ENCODE measurements at places on chromosomes 12 and 14.

GRCh38 chr12:106428384-106428783 is 70.8 kb downstream of the POLR3B start:
- DNase-seq: no peak

- DNase-seq: no peak
Measured at GRCh38 chr12:29733060-29733459, 50.7 kb downstream of the TMTC1 start.

DNA sequence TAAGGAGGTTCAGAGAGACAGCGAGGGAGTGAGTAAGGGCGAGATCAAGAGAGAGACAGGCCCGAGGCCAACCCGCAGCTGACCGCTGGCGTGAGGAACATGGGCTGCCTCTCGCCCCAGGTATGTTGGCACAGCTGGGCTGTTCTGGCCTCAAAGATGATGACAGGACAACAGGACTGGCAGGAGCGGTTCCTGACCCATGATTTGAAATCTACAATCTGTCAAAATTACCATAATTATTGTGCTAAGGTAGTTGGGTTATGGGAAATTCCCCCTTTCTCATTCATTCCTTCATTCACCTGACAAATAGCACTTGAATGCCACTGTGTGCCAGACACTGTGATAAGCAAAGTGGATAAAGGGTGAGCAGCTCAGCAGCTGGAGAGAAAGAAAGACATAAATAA is 5.1 kb upstream of the ENDOU start:
- DNase-seq: no peak

GRCh38 chr14:45526715-45527549 is 273.9 kb upstream of the MIS18BP1 start:
- peak; percentile 50 for DNase-seq

- no peak for DNase-seq
Measured at GRCh38 chr12:49868952-49869815, 26.3 kb upstream of the BCDIN3D start.

DNA sequence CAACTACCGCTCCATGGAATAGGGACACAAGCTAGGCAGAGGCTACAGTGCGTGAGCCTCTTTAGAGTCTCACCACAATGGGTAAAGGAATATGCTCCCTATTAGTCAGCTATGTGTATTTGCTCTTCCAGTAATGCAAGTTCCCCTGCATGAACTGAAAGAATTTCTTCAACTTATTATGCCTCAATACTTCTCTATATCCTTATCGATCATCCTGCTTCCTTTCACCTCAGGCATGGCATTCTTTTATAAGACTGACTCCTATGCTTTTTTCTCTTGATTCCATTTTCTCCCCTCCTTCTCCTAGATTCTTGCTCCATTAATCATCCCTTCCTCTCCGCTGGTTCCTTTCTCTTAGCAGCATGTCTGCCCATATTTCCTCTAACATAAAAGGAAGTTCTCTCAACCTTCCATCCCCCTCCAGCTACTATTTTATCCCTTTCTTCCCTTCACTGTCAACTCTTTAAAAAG is 94.5 kb upstream of the CPM start:
- no peak for DNase-seq

- DNase-seq: peak; percentile 68
Measured at GRCh38 chr14:25132732-25133422, 82.9 kb upstream of the STXBP6 start.

- no peak for DNase-seq
Measured at GRCh38 chr12:31353750-31354708, 28.1 kb upstream of the SINHCAF start.

- peak; percentile 91 for DNase-seq
Measured at GRCh38 chr12:50074936-50075807, 10.0 kb upstream of the SMARCD1 start.

DNA sequence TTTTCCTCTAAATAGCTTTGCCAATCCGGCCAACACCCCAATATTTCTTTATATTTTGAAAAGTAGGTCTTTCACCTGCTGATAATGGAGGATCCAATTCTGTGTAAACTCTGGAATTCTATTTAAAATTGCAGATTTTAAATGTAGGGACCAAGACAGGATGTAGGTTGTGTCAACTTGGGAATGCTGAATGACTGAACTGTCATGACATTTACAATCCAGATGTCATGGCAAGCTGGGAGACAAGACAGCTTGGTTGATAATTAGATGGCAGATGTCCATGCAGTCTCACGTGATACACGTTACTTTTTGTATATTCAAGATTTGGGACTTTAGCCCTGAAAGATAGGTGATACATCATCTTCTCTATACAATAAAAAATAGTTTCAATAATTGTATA is 477.2 kb downstream of the DIO2 start:
- no peak for DNase-seq

GRCh38 chr14:104355101-104356019 is 217.0 kb downstream of the KIF26A start:
- DNase-seq: no peak

GRCh38 chr14:92945544-92945943 is 22.6 kb downstream of the CHGA start:
- DNase-seq: no peak

DNA sequence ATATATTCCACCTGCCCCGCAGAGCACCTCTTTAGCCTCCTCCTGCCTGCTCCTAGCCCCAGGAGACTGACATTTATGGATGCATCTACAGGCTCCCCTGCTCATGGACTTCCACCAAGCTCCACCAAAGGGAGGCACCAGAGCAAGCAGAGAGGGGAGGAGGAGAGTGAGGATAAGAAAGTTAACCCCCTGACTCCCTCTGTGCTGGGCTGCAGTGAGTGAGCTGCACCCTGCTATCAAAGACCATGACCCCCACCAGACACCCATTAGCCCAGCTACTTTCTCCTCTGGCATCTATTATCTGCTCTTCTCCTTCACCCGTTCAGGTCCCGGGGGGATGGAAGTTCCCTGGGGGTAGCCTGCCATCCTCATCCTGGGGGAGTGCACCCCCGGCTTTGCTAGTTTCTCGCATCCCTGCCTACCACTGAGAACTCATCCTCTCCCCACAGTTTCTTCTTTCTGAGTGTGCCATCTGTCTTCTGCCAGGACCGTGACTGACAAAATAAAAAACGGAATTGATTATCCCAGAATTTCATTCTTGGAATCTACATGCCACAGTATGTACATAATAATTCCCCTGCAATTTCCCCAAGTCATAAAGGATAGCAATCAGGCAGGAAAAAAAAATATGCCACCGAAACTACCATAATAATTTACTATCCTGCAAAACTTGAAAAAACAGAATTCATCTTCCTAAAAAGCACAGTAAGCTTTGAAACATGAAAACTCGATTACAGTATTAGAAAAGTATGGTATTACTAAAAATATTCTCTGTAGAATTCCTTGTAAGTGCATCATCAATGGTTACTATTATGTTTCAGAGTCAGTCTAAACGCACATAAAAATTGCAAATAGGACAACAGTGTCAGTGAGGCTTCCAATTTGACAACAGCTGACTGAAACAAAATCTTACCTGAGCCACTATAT is 45.2 kb downstream of the FOXN3 start:
- no peak for DNase-seq

DNA sequence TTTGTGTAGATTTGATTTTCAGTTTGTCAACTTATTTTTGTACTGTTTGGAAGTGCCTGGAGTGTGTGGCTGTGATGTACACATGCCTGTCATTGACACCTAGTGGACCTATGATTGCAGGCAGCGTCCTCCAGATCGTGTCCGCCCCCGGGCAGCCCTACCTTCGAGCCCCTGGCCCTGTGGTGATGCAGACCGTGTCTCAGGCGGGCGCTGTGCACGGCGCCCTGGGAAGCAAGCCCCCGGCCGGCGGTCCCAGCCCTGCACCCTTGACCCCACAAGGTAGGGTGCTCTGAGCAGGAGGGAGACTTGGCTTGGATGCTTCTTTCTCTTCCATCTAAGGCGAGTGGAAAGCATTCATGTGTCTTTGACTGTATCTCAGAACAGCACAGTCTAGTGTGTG is 75.8 kb downstream of the EP400 start:
- DNase-seq: no peak

DNA sequence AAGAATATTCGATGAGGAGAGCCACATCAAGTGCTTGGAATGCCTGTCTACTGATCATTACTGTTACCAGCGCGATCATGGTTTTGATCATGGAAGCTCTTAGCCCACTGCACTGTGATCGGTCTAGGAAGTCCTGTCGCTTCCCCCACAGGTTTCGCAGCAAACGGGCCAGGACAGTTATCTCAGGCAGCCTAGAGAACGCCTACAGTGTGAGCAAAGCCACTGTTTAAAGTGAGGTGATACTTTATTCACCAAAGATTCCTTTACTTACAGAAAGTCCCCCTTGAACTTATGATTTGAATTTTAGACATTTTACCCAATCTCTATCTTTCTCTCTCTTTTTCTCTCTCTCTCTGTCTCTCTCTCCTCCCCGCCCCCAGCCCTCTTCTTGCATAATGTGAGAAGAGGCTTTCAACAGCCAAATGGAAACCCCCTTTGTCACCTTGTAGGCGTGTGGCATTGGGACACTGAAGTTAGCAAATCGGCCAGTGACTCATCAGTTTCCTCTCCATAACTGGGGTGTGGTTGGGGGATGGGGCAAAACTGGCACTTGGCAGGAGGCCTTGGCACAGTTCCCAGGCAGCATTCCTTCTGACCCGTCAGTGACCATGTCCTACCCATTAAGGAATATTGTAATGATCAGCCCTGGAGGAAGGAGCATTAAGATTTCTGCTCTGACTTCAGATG is 214.8 kb downstream of the CHST11 start:
- DNase-seq: peak; percentile 77

DNA sequence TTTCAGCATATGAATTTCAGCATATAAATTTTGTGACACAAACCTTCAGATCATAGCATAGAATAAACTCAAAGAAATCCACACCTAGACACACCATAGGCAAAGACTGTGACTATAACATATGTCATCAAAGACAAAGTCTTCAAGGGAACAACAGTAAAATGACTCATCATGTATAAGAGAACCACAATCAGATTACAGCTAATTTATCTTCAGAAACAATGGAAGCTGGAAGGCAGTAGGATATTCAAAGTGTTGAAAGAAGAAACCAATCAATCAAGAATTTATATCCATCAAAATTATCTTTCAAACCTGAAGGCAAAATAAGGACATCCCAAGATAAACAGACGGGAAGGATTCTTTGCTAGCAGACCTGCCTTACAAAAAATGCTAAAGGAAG is 29.0 kb downstream of the DLK1 start:
- DNase-seq: no peak

- DNase-seq: no peak
Measured at GRCh38 chr14:22415605-22415959, 173.4 kb downstream of the DAD1 start.

- no peak for DNase-seq
Measured at GRCh38 chr12:129789921-129790320, 113.9 kb downstream of the TMEM132D start.

- DNase-seq: no peak
Measured at GRCh38 chr12:53636641-53637040, 10.5 kb upstream of the ATF7 start.

DNA sequence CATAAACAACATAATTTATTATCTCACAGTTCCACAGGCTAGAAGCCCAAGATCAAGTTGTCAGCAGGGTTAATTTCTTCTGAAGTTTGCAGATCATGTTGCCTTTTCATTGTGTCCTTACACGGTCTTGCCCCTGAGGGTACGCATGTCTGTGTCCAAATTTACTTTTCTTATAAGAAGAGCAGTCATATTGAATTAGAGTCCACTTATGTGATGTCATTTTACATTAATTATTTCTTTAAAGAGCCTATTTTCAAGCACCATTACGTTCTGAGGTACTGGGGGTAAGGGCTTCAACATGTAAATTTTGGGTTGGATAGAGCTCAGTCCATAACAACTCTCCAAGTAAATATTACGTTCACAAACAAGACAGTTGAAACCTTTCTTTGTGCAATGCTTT is 236.6 kb upstream of the OR4E1 start:
- DNase-seq: no peak

DNA sequence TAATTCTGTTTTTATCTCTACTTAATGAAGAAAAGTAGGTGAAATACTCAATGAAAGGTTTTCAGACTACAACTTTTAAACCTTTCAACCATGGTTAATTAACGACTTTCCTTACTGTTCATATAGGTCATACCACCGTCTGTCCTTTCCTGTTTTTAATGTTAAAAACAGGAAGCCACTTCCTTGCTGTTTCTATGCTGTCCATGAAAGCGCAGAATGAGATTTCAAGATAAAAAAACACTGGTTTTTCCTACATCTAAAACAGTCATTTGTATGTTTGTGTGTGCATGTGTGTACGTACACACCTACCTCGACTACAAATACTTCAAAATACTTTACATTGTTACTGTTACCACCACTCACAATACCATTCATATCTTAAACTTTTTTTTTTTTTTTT is 27.3 kb downstream of the SPTLC2 start:
- no peak for DNase-seq

GRCh38 chr14:77878783-77879182 is 78.9 kb downstream of the ADCK1 start:
- DNase-seq: no peak

- no peak for DNase-seq
Measured at GRCh38 chr14:100762089-100762515, 35.4 kb downstream of the DLK1 start.
